ENCODE measurements at places on chromosomes 4 and X. TPM values are rescaled to one million over a fixed set of nuclear protein-coding genes. Genes with fewer than 3 reads are reported as not detected.

DNA sequence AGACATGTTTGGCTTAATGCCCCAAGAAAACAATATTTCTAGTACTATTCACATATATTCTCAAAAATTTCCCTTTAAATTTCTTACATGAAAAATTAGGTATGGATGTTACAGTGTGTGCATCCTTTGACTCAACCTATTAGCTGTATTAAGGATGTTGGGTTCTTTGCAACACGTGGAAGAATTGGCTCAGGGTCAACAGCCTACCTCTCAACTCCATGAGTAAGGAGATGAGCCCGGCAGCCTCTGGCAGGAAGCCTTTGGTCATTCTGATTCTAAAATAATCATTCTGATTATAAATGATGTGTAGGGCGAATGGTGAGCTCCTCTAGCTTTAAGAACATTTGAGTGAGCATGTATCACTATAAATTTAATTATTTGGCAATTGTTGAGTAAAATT lies 148.0 kb upstream of the WDFY3 start:
- DNase-seq: no peak
- no peaks in the 10 kb centered on the region for H3K4me1 ChIP-seq
- H3K4me3 ChIP-seq: no peak overlapping the region
- H3K36me3 ChIP-seq: no peaks in the 10 kb centered on the region
- H3K27ac ChIP-seq: no peak overlapping the region
- no peaks in the 10 kb centered on the region for H3K27me3 ChIP-seq

GRCh38 chrX:68978255-68978654 lies 149.4 kb downstream of the EFNB1 start:
- H3K27me3 ChIP-seq: no peaks in the 10 kb centered on the region
- H3K36me3 ChIP-seq: no peaks in the 10 kb centered on the region
- H3K4me3 ChIP-seq: no peak overlapping the region
- DNase-seq: no peak

DNA sequence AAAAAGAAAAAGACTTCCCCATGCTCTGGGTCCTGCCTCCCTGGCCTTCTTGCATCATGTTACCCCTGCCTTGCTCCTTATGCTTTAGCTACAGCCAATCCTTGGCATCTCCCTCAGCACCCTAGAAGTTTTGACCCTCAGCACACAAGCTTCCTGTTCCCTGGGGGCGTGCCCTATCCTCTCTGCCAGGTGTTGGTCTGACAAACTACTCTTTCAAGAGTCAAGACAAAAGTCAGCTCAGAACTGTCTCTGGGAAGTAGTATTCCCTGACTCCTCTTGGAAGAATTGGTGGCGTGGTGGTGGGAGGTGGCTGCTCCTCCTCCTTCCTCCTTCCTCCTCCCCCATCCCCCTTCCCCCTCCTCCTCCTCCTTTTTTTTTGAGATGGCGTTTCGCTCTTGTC lies 41.0 kb downstream of the PRPS1 start:
- H3K36me3 ChIP-seq: no peaks in the 10 kb centered on the region
- no peak for DNase-seq
- no peak overlapping the region for H3K4me3 ChIP-seq
- H3K27ac ChIP-seq: no peak overlapping the region
- H3K27me3 ChIP-seq: no peaks in the 10 kb centered on the region
- H3K4me1 ChIP-seq: peaks cover 19% of the 10 kb centered on the region

DNA sequence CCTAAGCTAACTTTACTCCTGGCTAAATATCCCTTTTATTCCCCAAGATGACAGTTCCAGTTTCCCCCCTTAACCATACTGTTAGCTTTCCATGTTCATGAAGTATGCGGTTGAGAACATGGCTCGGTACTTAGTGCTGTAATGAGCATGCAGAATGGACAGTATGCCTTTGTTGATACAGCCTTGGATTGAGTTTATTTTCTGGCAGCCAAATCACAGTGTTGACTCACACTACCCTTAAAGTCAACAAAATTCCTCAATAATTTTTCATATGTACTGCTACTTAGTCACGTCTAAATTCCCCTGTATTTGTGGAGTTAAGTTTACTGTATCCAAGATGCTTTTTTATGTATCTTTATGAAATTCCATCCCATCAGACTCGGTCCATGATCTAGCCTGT lies 1.4 kb upstream of the VEGFC start:
- H3K27me3 ChIP-seq: peaks cover 5% of the 10 kb centered on the region
- no peak overlapping the region for H3K4me3 ChIP-seq
- peaks cover 23% of the 10 kb centered on the region for H3K4me1 ChIP-seq
- H3K36me3 ChIP-seq: no peaks in the 10 kb centered on the region

DNA sequence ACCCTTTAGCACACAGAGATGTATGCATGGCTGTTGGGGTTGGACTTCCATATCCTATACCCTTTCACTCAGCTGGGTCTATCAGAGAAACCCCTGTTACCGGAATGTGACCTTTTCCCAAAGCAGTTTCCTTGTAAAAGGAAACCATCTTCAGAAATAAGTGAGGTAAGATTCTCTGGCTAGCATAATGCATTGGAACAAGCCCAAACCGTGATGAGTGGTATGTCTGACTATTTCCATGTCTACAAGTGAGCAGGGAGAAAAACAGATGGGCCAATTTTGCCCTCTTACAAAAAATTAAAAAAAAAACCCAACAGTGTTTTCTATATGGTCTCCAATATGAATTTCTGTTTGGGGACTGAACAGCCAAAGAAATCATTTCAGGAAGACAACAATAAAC lies 283.9 kb downstream of the SMARCA1 start:
- H3K27ac ChIP-seq: no peak overlapping the region
- DNase-seq: no peak
- H3K36me3 ChIP-seq: no peaks in the 10 kb centered on the region
- H3K4me1 ChIP-seq: no peaks in the 10 kb centered on the region
- H3K27me3 ChIP-seq: no peaks in the 10 kb centered on the region

Gene TRPC5OS
- not detected for total RNA-seq

DNA sequence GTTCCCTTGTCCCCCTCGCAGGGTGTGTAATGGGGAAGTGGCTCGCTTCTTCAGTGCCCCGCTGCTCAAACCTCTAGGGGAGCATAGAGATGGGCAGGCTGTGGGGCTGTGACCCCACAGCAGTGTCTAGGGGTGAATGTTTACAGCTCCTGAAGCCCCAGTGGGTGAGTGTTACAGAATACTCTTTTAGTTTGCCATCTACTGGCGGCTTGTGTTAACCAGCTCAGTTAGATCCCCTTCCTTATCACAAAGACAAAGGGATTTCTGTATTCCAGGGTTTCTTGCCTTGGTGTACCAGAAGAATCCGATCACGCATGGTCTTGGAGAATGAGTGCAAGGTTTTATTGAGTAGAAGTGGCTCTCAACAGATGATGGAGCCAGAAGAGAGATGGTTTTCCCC lies 108.1 kb upstream of the IQCM start:
- H3K4me1 ChIP-seq: no peaks in the 10 kb centered on the region
- no peaks in the 10 kb centered on the region for H3K27me3 ChIP-seq
- no peak for DNase-seq

GRCh38 chr4:76585897-76586360 lies 150.9 kb downstream of the SHROOM3 start:
- peaks cover 66% of the 10 kb centered on the region for H3K4me1 ChIP-seq
- H3K4me3 ChIP-seq: peak overlapping the region; percentile 53
- no peaks in the 10 kb centered on the region for H3K27me3 ChIP-seq
- peak overlapping the region; percentile 78 for H3K27ac ChIP-seq
- no peaks in the 10 kb centered on the region for H3K36me3 ChIP-seq

Gene WFS1
- 142 TPM for total RNA-seq

Gene CISD2
- total RNA-seq: 10.0 TPM

DNA sequence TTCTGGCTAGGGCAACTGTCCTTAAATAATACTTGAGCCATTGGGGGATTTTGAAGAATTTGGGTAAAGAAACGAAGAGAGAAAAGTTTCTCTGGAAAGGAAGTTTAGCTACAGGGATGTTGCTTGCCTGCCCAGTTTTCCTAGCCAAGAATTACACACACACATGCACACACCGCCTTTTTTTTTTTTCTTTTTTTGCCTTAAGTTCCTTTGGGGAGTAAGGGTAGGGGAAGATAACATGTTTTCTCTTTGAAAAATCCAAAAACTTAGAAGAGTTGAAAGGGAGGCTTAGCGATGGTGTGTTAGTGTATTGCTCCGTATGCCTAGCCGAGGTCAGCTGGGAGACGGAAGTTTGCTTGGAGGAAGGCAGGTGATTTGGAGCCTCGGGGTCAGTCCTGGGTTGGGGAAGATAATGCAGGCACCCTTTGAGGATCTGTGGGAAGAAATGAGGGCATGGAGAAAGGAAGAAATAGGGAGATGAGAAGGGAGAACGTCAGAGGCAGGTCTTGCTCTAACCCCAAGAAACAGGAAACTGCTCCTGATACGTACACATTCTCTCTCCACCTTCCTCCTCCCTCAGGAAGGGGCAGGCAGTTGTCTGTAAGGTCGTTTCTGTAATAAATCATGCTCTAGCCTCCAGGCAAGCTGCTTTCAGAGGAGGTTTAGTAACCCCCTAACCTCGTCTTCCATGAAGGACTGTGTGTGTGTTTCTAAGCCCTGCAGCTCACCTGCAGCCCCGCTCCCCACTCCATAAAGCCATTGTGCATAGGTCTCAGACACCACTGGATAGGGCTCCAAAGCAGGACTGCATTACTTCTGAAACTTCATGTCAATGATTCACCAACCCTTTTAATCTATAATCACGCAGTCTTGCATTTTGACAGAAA lies 10.5 kb downstream of the KLF3 start:
- H3K27me3 ChIP-seq: no peaks in the 10 kb centered on the region
- H3K4me3 ChIP-seq: peak overlapping the region; percentile 8
- H3K4me1 ChIP-seq: peaks cover 95% of the 10 kb centered on the region
- no peaks in the 10 kb centered on the region for H3K36me3 ChIP-seq
- peak overlapping the region; percentile 85 for H3K27ac ChIP-seq

- no peak overlapping the region for H3K27ac ChIP-seq
- no peak overlapping the region for H3K4me3 ChIP-seq
Observed at GRCh38 chr4:82780170-82780751, 18.3 kb downstream of the SCD5 start.

GRCh38 chrX:81259714-81260395 lies 58.0 kb downstream of the SH3BGRL start:
- H3K36me3 ChIP-seq: no peaks in the 10 kb centered on the region
- H3K27me3 ChIP-seq: no peaks in the 10 kb centered on the region
- no peak overlapping the region for H3K4me3 ChIP-seq
- H3K27ac ChIP-seq: peak overlapping the region; percentile 78
- H3K4me1 ChIP-seq: no peaks in the 10 kb centered on the region
- DNase-seq: no peak

DNA sequence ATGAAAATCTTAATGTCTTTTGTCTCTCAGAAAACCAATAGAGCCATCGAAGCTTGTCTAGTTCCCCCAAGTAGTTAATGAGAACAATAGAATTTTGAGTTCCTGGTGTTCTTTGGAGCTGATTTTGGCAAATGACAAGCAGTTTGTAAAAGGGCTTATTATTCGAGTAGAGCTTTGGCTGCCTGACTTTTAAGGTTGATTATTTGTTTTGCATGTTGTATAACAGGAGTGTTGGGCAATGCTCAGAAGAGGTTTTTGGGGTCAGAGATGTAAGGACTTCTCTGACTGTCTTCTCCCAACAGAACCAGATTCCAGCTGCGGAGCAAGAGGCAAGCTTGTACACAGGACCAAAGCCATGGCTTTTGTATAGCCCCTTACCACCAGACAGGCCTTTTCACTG lies 30.0 kb downstream of the ZCCHC12 start:
- H3K4me3 ChIP-seq: no peak overlapping the region
- no peaks in the 10 kb centered on the region for H3K36me3 ChIP-seq
- H3K27me3 ChIP-seq: no peaks in the 10 kb centered on the region
- no peak overlapping the region for H3K27ac ChIP-seq
- H3K4me1 ChIP-seq: no peaks in the 10 kb centered on the region

DNA sequence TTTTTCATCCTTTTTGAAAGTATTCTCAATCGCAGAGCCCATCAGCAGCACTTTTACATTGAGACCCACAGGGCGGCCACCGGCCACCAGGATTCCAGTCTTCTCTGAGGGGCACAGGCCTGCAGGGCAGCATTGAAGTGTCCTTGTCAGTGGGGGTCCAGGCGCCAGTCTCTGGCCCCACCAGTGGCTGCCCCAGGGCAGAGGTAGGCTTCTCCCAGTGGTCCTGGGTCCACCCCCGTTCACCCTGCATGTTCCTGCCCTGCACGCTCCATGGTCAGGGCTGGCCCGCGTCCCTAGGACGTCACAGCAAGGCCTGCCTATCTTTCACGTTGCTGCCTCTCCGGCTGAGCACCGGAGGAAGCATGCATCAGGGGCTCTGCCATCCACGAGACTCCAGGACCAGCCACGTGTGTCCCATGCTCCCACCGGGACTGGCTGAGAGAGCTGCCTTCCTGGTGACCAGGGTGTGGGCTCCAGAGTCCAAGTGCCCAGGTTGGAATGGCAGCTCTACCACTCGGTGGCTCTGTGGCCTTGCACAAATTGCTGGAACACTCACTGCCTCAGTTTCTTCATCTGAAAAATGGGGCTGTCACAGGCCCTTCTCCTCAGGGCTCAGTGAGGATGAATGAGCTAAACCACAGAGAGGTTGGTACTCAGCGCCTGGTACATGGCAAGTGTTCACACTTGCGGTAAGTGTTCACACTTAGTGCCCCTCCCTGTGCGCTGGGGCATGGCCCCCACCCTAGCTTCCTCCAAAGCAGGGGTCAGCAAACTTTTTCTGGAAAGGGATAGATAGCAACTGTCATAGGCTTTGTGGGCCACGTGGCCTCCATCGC lies 30.7 kb upstream of the JAKMIP1 start:
- no peaks in the 10 kb centered on the region for H3K36me3 ChIP-seq
- H3K4me3 ChIP-seq: no peak overlapping the region
- H3K27me3 ChIP-seq: no peaks in the 10 kb centered on the region
- no peak overlapping the region for H3K27ac ChIP-seq
- no peaks in the 10 kb centered on the region for H3K4me1 ChIP-seq

DNA sequence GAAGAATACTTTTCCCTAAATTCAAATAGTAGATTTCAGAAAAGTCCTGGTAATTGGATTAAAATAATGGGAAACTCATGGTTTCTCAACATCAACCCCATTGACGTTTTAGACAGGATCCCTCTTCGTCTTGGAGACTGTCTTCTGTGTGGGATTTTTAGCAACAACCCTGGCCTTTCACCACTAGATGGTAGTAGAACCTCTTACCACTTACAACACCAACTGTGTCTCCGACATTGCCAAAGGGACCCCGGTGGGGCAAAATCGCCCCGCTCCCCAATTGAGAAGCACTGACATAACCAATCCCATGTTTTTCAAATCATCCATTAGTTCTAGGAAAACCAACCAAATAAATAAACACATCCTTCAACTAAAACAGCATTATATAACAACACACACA lies 16.9 kb upstream of the ANOS1 start:
- H3K27me3 ChIP-seq: no peaks in the 10 kb centered on the region
- H3K4me1 ChIP-seq: no peaks in the 10 kb centered on the region
- no peaks in the 10 kb centered on the region for H3K36me3 ChIP-seq
- no peak overlapping the region for H3K4me3 ChIP-seq

GRCh38 chr4:30720021-30720660 lies at the start of gene PCDH7:
PCDH7 (plus strand) TSS chr4:30720369; CDS start chr4:30721423, 1,054 bp downstream.
- peak within 1 kb of the TSS; percentile 70 for H3K4me3 ChIP-seq
- peak within 1 kb of the TSS; percentile 86 for H3K27ac ChIP-seq
- DNase-seq: no peak
- peaks cover 31% of the 10 kb centered on the region for H3K27me3 ChIP-seq
- peaks cover 46% of the 10 kb centered on the region for H3K4me1 ChIP-seq

Gene STK32B
- 3.8 TPM for total RNA-seq

GRCh38 chr4:186698028-186698427 lies 25.6 kb downstream of the FAT1 start:
- H3K4me1 ChIP-seq: peaks cover 63% of the 10 kb centered on the region
- H3K36me3 ChIP-seq: no peaks in the 10 kb centered on the region
- no peak for DNase-seq
- no peak overlapping the region for H3K4me3 ChIP-seq

GRCh38 chrX:129686422-129686948 lies 31.7 kb upstream of the APLN start:
- no peak for DNase-seq
- H3K4me3 ChIP-seq: no peak overlapping the region
- H3K27me3 ChIP-seq: no peaks in the 10 kb centered on the region
- H3K36me3 ChIP-seq: no peaks in the 10 kb centered on the region
- no peaks in the 10 kb centered on the region for H3K4me1 ChIP-seq

All from esophagus muscularis mucosa (tissue), 4 donors.